NCI-H2081 (cell line): ENCODE measurements at places on chromosomes 1 and 21.

GRCh38 chr1:240031009-240031408, 60.7 kb upstream of the FMN2 start:
- DNase-seq, result no peak

DNA sequence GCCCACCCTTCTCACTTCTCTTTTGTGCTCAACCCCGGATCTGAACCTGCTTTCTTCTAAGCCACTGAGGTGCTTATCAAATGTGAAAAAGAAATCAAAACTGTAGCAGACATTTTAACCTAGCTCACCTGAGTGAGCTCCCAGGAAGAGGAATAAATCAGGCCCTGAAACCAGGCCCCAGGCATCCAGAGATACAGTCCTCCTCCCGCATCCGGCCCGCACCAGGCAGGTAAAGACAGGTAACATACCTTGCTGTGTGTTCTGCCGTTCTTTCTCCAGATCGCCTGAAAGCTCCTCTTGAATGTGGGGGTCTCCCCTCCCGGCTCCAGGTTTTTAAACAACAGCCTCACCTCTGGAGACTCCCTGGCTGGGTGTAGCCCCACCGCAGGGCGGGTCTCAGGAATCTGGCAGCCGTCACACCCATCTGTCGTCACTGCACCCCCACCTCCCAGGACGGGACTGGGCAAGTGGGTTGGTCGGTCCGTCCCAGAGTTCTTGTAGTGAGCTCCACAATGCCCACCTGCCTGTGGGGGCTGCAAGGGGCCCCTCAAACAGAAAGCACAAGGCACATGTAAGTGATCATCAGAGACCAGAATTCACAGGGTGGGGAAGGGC, at the start of gene LAMB3:
TSS of gene LAMB3 (minus strand) at position 305 of the 615 bp plus-strand sequence. CDS start 1,481 bp downstream, outside the sequence.
- DNase-seq, result no peak

- no peak for DNase-seq
Observed at GRCh38 chr1:7261490-7261889, 476.2 kb downstream of the CAMTA1 start.

DNA sequence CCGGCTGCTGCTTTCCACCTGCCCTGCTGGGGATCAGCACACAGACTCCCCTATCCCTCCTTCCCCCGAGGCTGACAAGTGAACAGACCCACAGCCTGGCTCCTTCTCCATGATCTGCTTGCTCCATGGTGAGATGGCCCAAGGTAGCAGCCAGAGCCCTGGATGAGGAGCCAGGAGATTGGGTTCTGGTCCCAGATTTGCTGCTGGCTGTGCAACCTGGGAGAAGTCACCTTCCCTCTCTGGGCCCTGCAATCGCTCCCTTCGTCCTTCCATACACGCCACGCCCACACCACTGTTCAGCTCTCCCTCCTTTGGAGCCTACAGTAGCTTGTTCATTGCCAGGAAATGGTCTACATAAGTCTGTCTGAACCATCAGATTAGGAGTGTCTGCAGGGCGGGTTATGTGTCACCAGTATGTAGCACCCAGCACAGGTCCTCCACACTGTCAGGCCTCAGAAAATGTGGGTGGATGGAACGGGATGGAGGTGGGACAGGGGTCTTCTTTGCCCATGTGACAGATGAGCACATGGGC, 9.2 kb upstream of the EPHA8 start:
- DNase-seq, result no peak

DNA sequence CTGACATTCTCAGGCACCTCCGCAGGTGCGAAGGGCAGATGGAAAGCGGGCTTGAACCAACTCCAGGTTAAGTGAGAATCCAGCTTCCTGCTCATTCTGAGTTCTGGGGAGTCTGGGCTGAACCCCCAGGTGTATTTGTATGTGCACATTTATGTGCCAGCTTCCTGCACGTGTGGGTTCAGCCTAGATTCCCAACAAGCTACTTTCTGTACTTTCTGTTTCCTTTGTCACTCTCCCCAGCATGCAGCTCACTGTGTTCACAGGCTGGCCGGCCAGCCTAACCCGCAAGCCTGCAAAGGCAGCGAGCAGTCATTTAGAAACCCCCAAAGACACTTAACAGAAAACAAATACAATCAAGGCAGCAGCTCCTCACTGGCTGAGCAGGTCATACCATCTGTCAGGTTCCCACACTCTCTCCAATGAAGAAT, 1.3 kb upstream of the IL19 start:
- no peak for DNase-seq

DNA sequence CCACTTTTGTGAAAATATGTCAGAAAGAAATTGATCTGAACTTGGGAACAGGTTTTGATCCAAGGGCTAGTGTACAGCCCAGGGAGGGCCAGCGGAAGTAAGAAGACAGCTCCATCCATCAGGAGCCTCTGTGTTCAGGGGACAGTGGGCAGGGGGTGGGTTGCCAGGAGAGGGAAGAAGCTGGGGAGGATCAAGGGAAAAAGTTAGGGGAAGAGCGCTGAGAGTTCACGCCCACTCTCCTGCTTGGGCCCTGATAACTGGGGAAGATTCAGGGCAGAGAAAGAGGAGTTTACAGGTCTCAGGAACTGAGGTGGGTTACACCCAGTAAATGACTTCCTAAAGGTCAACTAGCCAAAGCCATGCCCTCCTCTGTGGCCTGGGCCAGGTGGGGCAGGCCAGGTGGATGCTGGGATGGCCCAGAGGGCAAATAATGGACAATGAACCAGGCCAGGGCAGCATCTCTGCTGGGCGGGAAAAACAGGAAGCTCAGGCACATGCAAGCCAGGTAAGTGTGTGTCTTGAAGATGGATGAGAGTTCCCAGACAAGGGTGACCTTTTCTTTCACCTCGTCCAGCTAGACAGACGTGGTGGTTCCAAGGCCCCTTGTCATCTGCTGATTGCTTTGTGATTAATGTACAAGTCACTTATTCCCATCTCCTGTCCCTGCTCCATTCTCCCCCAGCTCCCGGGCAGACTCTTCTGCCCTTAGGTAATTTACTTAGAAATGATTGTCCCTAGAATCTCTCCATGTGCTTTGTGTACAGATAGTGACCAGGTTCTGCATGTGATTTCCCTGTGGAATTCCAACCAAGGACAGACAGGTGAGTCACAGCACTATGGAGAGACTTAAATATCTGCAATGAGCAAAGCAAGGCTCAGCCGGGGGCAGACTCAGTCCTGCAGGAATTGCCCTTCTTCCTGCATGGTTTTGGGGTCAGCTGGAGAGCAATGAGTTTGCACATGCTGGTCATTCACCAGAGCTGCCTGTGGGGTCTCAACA, 57.0 kb downstream of the MDM4 start:
- DNase-seq, result no peak

DNA sequence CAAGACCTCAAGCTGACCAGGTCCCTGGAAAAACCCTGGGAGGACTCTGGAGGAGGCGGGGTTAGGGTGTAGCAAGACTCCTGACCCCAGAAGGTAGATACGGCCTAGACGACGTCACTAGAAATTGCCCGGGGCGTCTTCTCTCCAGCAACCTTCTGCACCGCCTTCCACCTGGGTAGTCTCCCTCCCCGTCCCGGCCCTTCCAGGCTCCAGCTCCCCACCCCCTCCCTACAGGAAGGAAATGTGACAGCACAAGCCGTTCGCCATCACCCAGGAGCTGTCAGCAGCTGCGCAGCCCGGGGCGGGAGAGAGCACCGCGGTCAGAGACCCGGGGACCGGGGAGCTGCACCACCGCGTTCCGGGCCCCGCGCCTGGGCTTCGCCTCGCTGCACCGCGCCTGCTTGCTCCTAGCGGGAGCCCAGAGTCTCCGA, 20.0 kb downstream of the SERTAD4 start:
- no peak for DNase-seq

GRCh38 chr1:214362188-214362882, 81.4 kb downstream of the SMYD2 start:
- no peak for DNase-seq

GRCh38 chr1:5385096-5385799, 607.0 kb downstream of the NPHP4 start:
- no peak for DNase-seq

- no peak for DNase-seq
Observed at GRCh38 chr1:222251847-222252246, 296.1 kb downstream of the HHIPL2 start.

DNA sequence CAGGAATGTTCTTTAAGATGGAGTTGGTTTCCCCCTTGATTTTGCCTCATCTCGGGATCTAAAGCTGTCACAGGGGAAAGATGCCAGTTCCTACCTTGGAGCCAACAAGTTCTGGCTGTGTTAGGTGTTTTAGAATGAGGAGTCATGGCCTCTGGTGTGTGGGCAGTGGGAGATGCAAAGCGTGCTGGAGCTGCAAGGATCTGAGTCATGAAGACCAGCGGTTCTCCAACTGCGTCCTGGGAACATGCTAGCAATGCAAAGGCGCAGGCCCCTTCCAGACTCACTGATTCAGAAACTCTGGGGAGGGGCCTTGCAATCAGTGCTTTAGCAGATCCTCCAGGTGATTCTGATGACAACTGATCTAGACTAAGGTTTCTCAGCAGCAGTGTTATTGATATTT, 109.1 kb downstream of the UCK2 start:
- no peak for DNase-seq

DNA sequence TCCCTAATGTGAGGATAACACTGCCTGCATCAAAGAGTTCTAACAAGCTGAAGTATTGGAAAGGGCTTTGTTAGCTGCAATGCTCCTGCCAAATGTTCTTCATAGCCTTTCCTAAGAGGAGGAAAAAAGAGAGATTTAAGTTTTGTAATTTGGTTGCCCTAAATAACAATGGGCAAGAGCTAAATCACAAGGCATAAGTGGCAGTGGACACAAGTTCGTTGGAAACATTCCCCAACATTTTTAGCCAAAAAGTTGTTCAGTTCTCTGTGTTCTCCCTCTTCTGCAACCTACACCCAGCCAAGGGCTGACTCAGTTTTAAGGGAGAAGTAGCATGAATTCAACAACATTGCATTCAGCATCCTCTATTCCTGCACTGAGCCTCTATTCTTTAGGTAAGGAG, 2.6 kb upstream of the UQCRHL start:
- no peak for DNase-seq

DNA sequence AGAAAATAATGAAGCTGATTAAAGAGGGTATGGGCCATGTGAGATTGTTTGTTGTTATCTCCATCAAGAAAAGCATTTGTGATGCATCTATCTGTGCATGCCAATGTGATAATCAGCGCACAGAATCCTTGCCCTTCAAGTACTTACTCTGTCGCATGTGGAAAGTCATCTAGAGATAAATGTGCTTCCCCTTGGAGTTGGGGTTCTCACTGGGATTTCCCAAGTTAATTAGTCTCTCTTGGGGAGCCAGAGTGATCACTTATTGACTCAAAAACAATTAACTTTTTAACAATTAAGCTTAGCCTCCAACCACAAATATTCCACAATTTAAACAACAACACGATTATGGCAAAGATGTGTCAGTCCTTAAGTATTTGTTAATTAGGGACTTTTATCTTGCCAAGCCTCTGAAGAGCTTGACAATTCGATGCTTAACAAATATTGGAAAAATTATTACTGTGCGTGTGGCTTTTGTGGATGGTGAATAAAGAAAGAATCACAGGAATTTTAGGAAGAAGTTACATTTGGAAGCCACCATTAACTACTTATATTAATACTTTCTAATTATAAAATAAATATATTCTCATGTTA, 17.5 kb downstream of the RHOU start:
- DNase-seq, result no peak

DNA sequence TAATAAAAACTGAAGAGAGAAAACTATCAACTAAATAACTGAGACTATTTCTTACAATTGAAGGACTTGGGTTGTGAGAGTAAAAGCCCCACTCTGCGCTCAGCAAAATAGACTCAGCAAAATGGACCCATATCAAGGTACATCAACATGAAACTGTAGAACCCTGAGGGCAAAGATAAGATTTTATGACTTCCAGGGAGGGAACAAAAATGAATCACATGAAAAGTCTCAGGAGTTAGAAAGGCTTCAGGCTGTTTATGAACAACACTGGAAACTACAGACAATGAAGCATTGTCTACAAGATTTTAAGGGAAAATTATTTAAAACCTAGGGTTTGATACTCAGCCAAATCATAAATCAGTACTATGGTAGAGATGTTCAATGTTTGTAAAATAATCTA, 434.3 kb downstream of the PTPRC start:
- no peak for DNase-seq

- no peak for DNase-seq
Observed at GRCh38 chr1:160978510-160978927, 23.9 kb upstream of the ITLN2 start.

- no peak for DNase-seq
Observed at GRCh38 chr1:74629283-74629682, 44.3 kb downstream of the ERICH3 start.

DNA sequence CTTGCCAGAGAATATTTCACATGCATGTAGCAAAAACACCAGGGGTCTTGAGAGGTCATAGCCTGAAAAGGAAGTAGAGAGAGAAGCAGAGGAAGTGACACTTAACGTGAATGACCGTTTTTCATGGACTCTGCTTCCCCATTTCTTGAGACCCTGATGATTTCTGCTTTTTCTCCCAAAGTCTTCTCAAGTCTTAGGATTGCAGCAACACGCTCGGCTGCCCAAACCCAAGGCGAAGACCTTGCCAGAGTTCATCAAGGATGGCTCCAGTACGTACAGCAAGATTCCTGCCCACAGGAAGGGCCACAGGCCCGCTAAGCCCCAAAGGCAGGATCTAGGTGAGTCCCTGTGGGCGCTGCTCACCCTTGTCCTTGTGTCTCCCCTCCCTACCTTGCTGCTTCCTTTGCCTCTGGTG, 12.8 kb downstream of the THEMIS2 start:
- DNase-seq, result no peak

DNA sequence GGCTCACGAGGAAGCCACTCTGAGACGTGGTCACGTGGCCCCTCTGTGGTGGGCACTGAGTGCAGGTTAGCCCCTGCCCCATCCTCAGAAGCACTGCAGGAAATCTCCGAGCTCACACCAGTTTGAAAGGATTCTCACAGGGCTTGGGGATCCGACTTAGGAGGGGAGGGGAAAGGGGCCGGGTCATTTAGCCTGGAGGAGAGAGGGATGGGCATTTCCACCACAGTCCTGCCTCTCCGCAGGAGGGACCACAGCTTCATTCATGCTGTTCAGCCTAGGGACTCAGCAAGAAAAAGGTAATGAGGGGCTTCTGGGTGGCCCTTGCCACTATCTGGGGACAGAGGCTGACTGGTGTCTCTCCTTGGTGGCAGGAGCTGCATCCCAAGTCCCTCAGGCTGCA, 126.5 kb downstream of the NPHP4 start:
- DNase-seq, result no peak
